Cerebellum (tissue), 4 donors: ENCODE measurements at places on chromosomes 6 and 20.

GRCh38 chr6:156557251-156557910, 219.8 kb upstream of the ARID1B start:
- peak; percentile 45 for DNase-seq

- no peak for DNase-seq
These were observed 30.9 kb downstream of the SULF2 start for GRCh38 chr20:47754388-47754715.

GRCh38 chr6:150528648-150529285, 70.9 kb upstream of the PLEKHG1 start:
- no peak for DNase-seq

GRCh38 chr20:4014031-4014474, 1.3 kb downstream of the RNF24 start:
- DNase-seq = peak; percentile 78

- DNase-seq = no peak
These were observed 25.8 kb upstream of the ARMC2 start for GRCh38 chr6:108822401-108822800.

GRCh38 chr6:158036261-158036660, 54.6 kb downstream of the SYNJ2 start:
- no peak for DNase-seq

GRCh38 chr6:131754088-131754487, 43.3 kb upstream of the CTAGE9 start:
- no peak for DNase-seq

DNA sequence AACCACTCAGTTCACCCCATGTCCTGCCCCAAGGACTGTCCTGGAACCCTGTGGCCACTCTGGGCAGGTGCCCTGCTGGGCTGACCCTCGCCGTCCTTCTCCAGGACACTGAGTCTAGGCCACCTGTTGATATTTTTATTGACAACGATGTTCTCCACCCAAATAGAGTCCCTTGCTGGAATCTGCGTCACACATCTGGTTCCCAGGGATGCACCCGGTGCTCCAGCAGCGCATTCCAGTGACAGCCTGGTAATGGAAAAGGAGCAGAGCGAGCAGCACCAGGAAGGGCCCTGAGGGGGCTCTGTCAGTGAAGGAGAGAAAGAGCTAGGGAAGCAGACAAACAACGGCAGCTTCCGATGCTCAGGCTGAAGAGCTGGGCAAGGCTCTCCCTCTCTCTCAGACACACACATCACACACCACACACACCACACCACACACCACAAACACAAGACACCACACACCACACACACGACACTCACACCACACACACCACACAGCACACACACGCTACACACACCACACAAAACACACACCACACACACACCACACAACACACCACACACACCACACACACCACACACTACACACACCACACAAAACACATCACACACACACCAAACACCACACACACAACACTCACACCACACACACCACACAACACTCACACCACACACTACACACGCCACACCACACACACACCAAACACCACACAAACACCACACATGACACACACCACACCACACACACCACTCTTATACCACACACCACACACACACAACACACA, 117.9 kb upstream of the THBS2 start:
- no peak for DNase-seq

DNA sequence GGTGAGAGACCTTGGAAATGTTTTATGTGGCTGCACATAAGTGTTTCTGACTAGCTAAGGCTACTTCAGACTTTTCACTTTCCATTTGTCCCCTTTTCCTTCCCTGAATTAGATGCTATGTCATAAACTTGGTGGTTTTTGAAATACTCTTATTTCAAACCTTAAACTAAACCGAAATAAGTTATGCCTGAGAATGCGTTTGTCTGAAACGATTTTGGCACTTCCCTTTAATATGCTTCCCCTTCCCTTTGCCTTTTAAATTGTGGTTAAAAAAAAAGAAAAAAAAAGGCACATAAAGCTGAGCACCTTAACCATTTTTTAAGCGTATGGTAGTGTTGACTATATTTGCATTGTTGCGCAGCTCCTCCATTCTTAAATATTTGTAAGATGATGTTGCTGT, 14.3 kb downstream of the ZNF451 start:
- no peak for DNase-seq

- no peak for DNase-seq
These were observed 4.4 kb downstream of the RGS19 start for GRCh38 chr20:64074963-64075362.

DNA sequence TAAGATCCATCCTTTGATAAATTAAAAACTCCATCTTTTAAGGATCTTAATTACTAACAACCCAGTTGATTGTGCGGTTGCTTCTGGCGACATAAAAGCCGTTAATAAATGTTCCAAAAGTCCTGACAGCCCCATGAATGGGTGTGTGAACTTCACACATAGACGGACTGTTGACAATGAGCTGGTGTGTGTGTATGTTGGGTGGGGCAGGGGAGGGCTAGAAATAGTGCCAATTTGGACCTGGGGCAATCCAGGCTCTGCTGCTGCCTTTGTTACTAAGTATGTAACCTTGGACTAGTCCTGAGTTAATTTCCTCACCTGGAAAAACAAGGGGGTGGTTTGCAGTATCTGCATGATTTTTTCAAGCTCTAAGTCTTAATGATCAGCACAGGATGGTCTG, 4.2 kb downstream of the MAS1 start:
- no peak for DNase-seq

GRCh38 chr20:43913291-43914025, 1.2 kb upstream of the TOX2 start:
- DNase-seq = no peak

- no peak for DNase-seq
These were observed 130.2 kb upstream of the SYNDIG1 start for GRCh38 chr20:24339210-24339641.

DNA sequence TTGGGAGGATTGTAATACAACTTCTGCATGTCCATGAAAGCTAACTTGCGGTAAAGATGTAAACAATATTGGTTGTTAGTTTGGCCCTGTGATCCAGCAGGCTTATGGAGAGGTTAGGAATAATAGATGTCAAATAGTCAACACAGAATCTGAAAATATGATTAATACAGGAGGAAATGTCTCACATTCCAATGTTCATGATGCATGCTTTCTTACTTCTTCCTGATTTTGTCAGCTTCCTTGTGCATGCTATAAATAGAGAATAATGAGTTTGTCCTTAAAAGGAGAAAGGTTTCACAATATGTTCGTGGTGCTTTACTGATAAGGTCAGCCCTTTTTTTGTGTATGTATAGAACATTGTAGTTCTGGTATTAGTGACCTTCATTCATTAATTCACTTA, 136.7 kb downstream of the MMUT start:
- DNase-seq = no peak

DNA sequence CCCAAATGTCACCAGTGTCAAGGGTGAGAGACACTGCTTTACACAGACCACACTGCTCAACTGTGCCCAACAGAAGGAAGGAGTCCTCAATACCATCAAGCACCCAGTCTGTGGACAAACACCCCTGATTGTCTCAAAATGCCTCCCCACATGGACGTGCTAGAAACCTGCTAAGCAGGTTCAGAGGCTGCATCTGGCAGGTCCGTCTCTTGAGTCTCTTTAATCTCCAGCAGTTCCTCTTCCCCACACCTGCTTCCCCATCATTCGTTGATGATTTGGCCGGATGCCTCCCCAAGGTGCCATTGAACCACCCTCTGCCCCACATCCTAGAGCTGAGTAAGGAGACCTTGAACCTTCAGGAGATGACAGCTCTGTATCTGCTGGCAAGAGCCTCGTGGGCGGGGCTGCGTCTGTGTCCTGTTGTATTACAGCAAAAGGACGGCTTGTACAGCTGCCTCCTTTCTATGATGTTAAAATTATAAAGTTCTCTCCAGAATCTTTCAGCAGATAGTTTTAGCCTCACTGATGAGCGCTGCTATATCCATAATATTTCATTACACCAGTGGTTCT, 179.2 kb downstream of the PREX1 start:
- DNase-seq = no peak

- DNase-seq = no peak
These were observed 41.0 kb downstream of the ZMYND8 start for GRCh38 chr20:47315339-47316056.

DNA sequence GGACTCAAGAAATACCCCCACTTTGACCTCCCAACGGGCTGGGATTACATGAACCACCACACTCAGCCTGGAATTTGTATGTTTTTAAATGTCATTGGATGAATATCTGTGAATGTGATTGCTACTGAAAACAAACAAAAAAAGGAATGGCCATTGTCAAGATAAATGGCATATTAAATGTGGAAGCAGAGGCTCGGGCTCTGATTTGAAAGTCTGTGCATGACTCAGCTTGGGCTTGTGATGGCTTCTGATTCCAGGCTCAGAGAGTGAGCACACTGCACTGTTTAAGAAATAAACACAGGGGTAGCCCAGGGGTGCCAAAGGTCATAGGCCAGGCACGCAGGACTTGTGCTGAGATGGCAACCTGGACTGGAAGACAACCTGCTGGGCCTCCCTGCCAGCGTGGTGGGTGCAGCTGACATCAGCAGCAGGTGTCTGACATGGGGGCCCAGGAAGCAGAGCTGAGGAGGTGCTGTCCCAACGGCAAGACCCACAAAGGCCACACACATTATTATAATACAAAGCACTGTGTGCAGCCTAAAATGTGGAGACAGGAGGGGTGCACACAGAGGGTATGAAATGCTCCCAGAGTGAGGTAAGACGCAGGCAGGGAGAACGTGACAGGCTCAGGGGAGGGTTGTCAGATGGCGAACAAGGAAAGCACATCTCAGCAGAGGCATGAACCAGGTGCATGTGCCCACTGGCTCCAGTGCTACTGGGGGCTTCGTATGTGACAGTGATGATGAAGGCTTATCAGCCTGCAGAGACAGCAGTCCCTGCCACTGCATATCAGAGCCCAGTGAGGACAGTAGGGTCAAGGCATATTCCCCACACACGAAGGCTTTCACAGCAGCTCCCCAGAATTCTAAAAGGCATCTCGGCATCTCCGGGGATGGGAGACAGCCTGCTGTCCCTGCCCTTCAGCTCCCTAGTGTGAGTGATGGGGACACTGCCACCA, 169.4 kb downstream of the SYNDIG1 start:
- no peak for DNase-seq
